ENCODE measurements at places on chromosomes 1 and 21. TPM values are rescaled to one million over a fixed set of nuclear protein-coding genes. Genes with fewer than 3 reads are reported as not detected.

The ELOVL1 gene
- total RNA-seq: 37.8 TPM

- no peak for DNase-seq
Measured at GRCh38 chr1:38784452-38785284, 74.9 kb downstream of the RRAGC start.

GRCh38 chr21:35932232-35932911, 128.0 kb downstream of the SETD4 start:
- DNase-seq: no peak

DNA sequence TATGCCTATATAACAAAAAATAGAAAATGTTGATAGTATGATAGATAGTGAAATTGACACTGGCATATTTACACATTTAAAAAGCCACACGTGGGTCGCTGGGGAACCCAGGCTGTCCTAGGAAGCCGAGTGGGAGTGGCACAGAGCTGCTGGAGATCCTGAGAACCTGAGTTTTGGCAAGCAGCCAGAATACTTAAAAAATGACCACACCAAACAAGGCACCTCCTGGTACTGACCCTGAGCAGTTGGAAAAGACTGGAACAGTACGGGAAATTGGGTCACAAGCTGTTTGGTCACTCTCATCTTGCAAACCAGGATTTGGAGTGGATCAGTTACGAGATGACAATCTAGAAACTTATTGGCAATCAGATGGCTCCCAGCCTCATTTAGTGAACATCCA, 111.5 kb downstream of the ZFYVE9 start:
- no peak for DNase-seq

The C1orf141 gene
- total RNA-seq: not detected
